ENCODE measurements at places on chromosomes 16 and 17.

GRCh38 chr16:17301184-17301583 lies 169.6 kb downstream of the XYLT1 start:
- DNase-seq: no peak

- no peak for DNase-seq
These were observed 3.0 kb downstream of the JPT2 start for GRCh38 chr16:1681032-1681431.

DNA sequence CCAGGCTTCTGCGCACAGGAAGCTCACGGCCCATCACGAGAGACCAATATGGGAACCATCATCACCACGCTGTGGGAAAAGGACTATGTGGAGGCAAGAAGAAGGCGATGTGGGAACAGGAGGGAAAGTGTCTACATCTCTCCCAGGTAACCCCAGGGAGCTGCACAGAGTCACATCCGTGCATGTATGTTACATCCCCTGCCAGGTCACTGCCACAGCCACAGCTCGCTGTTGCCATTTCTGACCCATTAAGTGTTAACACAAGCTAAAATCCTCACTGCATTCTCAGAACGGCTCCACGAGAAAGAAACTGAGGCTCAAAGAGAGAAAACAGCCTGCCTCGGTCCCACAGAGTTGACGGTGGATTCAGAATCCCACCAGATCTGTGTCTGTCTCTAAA lies 319.1 kb downstream of the FOXL1 start:
- no peak for DNase-seq

GRCh38 chr17:62966426-62967204 lies 580 bp downstream of the TANC2 start:
- peak; percentile 63 for DNase-seq

DNA sequence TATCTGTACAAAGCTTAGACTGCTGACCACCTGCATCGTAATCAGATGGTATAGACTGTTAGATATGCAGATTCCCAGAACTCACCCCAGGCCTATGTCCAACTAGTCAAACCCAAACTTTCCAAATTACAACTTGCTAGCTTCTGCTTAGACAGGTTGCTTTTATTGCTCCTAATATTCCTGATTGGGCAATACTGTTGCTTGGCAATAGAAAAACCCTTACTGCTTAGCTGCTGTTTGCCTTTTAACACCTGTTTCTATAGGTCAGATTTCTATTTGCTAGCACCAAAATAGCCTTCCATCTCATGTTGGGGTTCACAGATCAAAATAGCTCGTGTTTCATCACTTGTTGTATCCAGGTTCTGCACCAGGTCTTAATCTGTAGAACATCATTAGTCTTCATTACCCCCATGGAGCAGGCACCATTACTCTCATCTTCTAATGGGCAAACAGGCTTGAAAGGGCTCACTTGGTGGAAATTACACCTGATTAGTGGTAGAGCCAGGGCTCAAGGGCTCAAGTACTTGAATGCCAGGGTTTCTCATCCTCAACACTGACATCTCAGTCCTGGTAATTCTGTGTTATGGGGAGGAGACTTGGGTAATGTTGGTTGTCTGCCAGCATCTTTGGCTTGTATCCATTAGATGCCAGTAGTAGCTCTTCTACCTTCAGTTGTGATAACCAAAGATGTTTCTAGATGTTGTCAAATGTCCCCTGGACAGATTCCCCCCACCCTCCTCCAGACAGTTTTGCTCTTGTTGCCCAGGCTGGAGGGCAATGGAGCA lies 2.7 kb downstream of the ZP2 start:
- DNase-seq: no peak

- no peak for DNase-seq
These were observed 10.6 kb upstream of the SUZ12 start for GRCh38 chr17:31926100-31926729.

DNA sequence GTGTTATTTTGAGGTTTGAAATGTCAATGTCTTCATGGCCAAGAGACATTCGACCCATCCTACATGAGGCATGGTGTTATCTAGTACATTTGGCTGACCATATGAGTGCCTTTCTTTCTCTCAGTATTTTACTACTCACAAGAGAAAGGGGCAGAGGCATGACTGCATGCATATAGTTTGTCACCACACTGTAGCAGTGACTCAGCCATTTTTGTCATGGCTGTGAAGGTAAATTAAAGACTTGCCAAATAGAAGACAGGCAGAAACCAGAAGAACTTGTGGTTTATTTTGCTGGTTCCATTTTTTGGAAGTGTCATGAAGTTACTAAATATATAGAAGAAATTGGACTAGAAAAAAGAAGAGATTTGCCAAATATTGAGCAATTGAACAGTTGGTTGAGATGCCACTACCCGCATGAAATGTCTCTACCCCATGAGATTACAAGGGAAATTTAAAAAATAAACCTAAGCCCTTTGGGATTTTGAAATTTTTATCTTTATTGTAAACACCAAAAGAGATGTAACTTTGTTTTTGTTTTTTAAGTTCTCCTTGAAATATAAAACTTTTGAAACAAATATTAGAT lies 170.3 kb downstream of the CHD9 start:
- DNase-seq: no peak

GRCh38 chr16:89491238-89491869 lies 993 bp upstream of the ANKRD11 start:
- DNase-seq: no peak

GRCh38 chr17:78962345-78962983 lies 17.3 kb downstream of the LGALS3BP start:
- DNase-seq: no peak

DNA sequence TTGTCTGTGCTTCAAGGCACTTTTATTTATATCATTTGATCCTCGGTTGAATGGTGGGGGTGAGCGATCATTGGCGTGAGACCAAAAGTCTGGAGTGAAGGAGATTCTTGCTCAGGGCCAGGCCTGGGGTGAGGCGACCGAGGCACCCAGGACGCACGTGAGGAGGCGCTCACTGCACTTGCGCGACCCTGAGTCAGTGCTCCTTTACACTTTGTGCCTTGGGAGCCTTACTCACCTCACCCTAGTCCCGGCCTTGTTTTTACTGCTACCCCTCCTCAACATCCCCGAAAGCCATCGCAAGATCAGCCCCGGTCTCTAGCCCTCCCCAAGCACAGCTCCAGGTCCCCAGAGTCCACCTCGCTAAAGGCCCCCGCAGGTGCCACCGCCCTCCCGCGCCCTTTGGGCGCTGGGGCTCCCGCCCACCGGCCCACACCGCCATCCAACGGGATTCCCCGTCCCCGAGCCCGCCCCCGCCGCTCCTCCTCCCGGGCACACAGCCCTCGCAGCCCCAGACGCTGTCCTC lies 496 bp downstream of the EZH1 start:
- DNase-seq: peak; percentile 61

GRCh38 chr17:44831371-44831770 lies 1.3 kb upstream of the GJC1 start:
- no peak for DNase-seq

GRCh38 chr17:4577386-4577993 lies 6.8 kb upstream of the SMTNL2 start:
- DNase-seq: no peak

DNA sequence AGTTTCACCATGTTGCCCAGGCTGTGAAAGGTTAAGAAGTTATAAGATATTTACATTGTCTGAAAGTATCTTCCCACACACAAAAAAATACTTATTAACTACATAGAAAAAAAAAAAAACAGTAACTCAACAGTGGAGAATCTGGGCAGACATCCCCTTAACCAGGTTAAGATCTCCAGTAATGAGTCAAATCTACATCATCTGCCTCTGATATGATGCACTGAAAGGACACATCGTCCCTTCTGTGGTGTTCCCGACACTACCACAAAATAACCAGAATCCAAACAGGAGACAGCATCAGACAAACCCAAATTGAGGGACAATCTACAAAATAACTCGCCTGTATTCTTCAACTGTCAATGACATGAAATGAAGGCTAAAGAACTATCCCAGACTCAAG lies 40.0 kb downstream of the CMTM4 start:
- DNase-seq: no peak

DNA sequence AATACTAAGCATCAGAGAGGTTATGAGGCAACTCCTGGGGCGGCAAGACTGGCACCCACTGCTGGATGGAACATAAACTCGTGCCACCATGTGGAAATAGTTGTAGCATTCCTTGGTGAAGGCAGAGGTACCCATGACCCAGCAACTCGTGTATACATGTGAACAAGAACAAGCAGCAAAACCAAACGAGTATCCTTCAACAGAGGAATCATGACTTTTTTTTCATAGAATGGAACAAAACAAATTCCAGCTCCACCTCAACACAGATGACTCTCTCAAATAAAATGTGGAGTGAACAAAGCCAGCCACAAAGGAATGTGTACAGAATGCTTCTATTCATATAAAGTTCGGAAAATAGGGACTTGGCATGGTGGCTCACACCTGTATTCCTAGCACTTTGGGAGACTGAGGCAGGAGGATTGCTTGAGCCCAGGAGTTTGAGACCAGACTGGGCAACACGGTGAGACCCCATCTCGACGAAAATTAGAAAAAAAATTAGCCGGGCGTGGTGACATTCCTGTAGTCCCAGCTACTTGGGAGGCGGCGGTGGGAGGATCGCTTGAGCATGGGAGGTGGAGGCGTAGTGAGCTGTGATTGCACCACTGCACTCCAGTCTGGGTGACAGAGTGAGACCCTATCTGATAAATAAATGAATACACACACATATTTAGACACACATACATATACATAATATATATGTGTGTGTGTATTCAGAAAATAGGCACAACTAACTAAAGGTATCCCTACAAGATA lies 35.3 kb downstream of the B9D1 start:
- DNase-seq: no peak

- no peak for DNase-seq
These were observed 29.4 kb upstream of the DDX52 start for GRCh38 chr17:37672548-37673078.

DNA sequence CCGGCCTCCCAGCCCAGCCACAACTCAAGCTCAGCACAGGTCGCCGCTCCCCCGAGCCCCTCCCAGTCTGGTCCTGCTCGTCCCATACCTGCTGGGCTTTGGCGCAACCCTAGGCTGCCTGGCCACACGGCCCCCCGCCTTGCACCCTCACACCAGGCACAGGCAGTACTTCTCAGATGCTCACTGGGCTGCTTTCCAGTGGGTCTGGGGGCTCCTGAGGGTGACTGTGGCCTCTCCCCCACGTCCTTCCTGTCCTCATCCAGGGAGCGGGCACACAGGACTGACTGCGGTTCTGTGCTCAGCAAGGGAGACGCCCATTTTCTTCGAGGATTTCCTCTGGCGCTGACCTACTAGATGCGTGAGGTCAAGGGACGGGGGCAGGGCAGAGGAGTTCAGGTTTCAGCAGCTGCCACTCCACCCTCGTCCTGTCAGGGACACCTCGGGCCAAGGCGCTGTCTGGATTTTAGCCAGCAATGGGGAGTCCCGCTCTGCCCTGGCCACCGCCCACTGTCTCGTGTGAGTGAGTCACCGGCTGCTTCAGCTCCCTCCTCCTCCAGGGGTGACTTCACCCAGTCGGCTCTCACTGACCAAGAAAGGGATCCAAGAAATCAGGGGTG lies 115.8 kb downstream of the NPIPB11 start:
- DNase-seq: peak; percentile 57

GRCh38 chr17:4049546-4049945 lies 85.3 kb upstream of the ATP2A3 start:
- DNase-seq: no peak

- DNase-seq: no peak
These were observed 27.4 kb upstream of the ADGRG1 start for GRCh38 chr16:57600952-57601580.

DNA sequence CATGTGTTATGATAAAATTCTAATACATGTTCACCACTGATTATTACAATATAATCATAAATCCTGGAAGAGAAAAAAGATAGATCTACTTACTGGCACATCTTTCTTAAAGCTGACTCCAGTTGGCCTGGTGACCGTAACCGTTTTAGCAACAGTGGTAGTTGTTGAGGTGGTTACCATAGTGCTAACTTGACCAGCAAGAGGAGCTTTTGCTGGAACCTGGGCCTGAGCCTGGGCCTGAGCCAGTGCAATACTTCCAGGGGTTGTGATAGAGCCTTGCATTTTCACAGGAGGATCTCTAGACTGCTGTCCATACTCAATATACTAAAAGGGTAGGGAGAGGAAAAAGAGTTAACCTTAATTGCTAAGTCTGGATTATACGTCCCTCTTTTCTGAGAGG lies 36.2 kb downstream of the SETD6 start:
- DNase-seq: no peak

- no peak for DNase-seq
These were observed 89.3 kb downstream of the SMG6 start for GRCh38 chr17:2214047-2214928.

DNA sequence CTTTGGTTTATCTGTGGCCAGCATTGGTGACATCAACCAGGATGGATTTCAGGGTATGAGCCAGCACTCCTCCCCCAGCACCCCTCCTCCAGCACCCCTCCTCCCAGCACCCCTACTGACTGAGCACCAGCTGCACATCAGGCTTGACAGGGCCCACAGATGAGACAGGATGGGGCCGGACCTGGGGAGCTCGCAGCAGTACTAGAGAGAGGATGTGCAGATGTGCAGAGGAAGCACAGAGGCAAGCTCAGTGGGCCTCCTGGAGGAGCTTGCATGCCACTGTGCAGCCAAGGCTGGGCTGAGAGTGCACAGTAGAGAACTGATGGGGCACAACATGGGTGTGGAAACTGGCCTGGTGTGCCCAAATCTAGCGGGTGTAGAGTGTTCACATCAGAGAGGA lies 16.2 kb downstream of the ITGA3 start:
- no peak for DNase-seq

DNA sequence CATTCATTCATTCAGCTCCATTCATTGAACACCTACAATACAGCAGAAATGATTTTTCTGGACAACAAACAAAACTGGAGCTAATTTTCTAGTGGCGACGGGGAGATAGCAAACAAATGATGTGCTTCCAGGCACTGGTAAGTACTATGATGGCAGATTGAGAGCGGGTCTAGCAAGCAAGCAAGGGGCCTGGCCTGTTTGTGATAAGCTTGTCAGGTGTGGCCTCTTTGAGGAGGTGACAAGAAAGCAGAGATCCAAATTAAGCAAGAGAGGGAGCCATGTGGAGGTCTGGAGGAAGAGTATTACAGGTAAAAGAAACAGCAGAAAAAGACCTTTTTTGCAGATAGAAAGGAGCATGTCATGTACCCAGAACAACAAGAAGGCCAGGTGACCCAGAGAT lies 216.1 kb upstream of the CPHXL start:
- no peak for DNase-seq

- DNase-seq: no peak
These were observed 82.2 kb downstream of the MYO1D start for GRCh38 chr17:32794533-32795246.

DNA sequence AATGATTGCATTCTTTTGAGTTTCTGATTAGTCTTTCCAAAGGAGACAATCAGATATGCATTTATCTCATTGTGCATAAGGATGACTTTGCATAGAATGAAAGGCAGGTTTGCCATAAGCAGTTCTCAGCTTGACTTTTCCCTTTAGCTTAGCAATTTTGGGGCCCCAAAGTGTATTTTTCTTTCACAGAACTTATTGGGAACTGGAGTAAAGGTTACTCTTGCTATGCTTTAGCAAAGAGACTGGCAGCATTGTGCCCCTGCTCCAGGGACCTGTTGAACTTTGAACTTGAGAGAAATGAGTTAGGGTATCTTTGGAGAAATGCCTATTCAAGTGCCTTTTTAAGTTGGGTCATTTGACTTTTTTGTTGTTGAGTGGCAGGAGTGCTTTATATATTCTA lies 17.0 kb downstream of the TAT start:
- no peak for DNase-seq

GRCh38 chr17:44997733-44998520 lies 29.8 kb upstream of the C1QL1 start:
- no peak for DNase-seq

GRCh38 chr16:14560523-14560922 lies 69.5 kb downstream of the PARN start:
- no peak for DNase-seq

GRCh38 chr17:42403150-42403549 lies 14.9 kb upstream of the STAT3 start:
- DNase-seq: no peak

Measured in T-helper 9 cell (primary cell).